OCI-LY7 (cell line): ENCODE measurements at places on chromosomes 7 and 10.

GRCh38 chr7:37311355-37311754 is 137.3 kb downstream of the ELMO1 start:
- DNase-seq: no peak

GRCh38 chr10:112639298-112639697 is 192.3 kb downstream of the VTI1A start:
- no peak for DNase-seq

- DNase-seq: no peak
Measured at GRCh38 chr10:128274938-128275337, 148.7 kb upstream of the MKI67 start.

DNA sequence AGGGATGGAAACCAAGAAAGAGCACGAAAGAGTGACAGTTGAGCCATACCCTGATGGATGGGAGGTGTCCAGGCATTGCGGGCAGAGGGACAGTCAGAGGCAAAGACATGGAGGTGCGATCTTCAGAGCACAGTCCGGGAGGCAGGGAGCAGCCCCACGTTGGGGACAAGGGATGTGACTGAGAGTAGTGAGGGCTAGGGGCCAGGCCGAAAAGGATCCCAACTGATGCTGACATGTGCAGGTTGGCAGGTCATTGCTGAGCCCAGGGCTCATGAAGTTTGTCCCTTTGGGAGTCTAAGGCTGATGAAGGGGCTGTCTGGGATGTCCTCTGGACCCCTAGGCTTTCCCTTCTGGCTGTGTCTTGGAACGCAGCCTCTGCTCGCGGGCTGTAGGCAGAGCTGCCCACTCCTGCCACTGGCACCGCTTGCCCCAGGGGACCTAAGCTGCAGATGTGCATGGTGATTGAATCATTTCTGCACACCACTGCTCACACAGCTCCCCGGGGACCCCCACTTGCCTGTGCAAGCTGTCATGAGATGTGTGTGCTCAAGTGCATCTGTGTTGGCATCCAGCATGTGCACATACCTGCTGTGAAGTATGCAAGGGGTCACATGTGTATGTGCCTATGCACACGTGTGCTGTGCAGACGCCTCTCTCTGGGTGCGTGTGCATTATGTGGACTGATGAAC is 125.1 kb downstream of the ZMIZ1 start:
- DNase-seq: peak; percentile 86

- no peak for DNase-seq
Measured at GRCh38 chr7:2438186-2438585, 34.8 kb downstream of the CHST12 start.

DNA sequence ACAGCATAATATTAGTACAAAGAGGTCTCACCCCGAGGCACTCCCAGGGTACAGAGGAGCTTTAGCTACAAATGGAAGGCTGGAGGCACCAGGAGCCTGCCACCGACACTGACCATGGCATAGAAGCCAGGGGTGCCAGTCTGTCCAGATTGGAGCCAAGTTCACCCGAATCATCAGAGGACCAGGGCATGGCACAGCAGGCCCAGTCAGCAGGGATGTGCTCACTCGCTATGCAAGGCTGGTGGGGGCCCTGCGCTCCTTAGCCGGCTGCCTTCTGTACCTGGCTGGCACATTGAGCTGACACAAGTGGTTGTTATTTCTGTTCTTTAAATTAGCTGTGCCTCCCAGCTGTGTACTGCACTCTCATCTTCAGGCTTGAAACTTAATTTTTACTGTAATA is 149.3 kb downstream of the TCERG1L start:
- DNase-seq: no peak

- DNase-seq: peak; percentile 31
Measured at GRCh38 chr7:99525713-99526440, 21.4 kb downstream of the ZKSCAN5 start.

DNA sequence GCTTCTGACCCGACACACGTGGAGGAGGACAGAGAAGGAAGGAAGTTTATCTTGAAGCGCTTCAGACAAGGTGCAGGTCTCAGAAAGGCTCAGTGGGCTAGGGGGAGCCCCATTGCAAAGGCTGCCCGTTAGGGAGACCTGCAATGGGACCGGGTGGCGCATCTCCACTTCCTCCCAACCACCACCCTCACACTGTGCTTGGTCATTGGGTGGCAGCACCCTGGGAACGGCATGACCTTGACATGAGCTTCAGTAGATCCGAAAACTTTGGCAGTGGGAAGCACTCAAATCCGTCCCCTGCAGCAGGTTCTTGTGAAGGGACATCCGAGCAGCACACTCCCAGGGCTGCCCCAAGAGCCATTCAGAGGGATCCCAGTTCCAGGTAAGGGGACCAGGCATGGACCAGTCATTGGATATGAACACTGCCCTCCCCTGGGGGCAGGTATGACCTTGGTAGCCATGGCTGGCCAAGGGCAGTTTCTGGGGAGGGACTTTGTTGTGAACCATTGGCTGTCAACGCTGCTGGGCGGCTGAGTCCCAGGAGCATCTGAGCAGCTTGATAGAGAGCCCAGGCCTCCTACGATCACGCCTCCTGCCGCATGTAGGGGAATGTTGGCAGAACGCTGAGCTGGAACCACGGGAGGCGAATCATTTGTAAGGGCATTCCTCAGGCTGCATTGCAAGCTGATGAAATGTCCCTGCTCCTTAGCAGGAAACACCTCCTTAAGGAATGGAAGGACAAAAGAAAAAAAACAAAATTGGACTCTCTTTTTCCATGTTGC is 31.7 kb downstream of the GALNTL5 start:
- DNase-seq: no peak

- DNase-seq: no peak
Measured at GRCh38 chr7:34762764-34763163, 104.7 kb downstream of the NPSR1 start.

DNA sequence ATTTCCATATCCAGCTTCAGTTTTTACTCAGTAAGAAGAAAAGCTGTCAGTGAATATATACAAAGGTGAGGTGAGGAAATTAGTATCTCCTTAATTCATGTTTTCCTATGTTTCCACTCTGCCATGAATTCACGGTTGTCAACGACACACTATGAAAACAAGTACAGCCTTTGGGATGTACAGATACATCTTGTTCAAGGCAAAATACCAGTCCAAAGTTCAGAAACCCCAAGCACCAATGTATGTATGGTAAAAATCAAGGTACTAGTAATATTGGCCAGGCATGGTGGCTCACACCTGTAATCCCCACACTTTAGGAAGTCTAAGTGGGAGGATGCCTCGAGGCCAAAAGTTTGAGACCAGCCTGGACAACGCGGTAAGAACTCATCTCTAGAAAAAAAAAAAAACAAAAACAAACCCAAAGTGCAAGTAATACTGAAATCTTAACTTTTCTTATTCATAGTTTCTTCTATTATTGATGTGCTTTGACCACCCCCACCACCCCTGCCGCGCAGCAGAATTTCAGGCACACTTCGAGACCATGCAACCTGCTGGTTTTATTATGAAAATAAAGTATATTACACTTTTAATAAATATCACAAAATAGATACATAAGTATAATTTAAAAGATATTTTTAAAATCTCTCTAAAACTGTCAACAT is 3.5 kb downstream of the ESYT2 start:
- DNase-seq: no peak

DNA sequence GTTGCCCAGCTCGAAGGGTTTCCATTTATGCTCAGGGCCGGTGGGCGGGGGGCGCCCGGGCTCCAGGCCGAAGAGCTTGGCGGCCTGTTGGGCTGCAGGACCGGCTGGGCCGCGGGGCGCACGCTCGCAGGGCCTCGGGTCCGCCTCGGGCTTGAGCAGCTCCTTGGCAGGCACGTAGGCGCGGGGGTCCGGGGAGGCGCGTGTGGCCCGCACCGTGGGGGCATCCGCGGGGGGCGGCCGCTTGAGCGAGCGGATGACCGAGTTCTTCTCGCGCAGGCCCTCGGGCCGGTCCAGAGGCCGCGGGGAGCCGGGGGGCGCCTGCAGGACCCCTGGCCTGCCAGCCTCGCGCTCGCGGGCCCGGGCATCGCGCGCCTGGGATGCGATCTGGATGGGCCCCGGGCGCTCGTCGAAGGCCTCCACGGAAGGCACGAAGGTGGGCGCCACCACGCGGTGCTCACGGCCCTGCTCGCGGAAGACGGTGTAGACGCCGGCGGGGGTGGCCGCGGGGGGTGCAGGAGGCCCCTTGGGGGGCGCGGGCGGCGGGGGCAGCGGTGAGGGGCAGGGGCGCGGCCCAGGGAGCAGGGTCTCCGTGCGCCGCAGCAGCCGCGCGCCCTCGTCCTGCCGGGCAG is 35.2 kb downstream of the TNRC18 start:
- DNase-seq: no peak

- no peak for DNase-seq
Measured at GRCh38 chr10:43305876-43306275, 39.0 kb upstream of the RASGEF1A start.

DNA sequence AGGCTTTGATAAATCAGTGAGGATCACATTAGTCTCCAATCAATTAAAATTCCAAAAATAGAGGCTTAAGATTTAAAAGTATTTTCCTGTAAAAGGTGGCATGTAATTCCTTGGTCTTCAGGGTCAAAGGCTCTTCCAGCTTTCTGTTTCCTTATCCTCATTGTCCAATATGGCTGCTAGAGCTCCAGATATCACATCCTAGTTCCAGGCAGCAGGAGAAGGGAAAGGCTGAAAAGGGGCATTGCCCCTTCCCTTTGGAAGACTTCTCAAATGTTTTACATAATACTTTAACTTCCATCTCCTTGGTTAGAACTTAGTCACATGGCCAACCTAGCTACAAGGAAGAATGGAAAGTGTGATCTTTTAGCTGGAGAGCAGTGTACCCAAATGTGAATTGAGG is 39.2 kb upstream of the JAZF1 start:
- no peak for DNase-seq

- DNase-seq: no peak
Measured at GRCh38 chr7:11620406-11621253, 211.4 kb downstream of the THSD7A start.

GRCh38 chr10:124090601-124091209 is 2.7 kb downstream of the CHST15 start:
- no peak for DNase-seq

- peak; percentile 78 for DNase-seq
Measured at GRCh38 chr7:101173752-101174244, 6.3 kb downstream of the NAT16 start.

- no peak for DNase-seq
Measured at GRCh38 chr10:113666682-113667252, 2.9 kb upstream of the NRAP start.

DNA sequence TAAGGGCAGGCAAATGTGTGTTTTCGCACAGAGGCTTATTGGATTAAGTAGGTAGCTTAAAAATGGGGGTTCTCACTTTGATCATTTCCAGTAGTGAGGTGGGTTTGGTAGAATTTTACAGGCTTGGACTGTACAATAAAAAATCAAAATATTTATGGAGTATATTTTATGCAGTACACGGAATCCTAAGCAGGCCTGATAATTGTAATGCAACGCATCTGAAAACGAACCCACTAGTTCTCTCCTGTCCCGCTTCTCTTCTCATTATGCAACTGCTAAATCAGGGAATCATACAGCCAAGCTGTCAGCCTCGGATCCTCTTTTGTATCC is 377 bp upstream of the POLR1F start:
- no peak for DNase-seq

- DNase-seq: no peak
Measured at GRCh38 chr7:74398426-74398825, 55.3 kb upstream of the GTF2IRD1 start.

GRCh38 chr7:116258734-116259133 is 48.4 kb downstream of the TES start:
- peak; percentile 45 for DNase-seq

GRCh38 chr7:2892549-2892948 is 48.4 kb upstream of the GNA12 start:
- peak; percentile 48 for DNase-seq

GRCh38 chr10:96833220-96834001 is 1.3 kb downstream of the LCOR start:
- peak; percentile 31 for DNase-seq

DNA sequence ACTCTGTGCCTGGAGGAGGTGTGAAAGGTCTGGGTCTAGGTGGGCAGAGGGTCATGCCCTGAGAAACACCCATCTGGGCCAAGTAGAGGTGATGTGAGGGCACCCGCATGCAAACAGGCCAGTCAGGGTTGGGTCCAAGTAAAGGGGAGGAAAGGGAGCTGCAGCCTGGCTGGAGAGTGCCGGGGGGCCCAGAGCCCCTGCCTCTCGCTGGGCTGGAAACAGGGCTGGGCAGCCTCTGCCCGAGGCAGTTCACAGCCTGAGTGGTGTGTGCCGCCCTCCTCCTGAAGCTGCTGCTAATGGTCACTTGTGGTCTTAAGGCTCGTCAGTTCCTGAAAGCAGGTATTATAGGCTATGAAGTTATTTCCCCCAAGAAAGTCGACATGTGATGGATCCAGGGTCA is 7.3 kb downstream of the CYP2E1 start:
- no peak for DNase-seq

DNA sequence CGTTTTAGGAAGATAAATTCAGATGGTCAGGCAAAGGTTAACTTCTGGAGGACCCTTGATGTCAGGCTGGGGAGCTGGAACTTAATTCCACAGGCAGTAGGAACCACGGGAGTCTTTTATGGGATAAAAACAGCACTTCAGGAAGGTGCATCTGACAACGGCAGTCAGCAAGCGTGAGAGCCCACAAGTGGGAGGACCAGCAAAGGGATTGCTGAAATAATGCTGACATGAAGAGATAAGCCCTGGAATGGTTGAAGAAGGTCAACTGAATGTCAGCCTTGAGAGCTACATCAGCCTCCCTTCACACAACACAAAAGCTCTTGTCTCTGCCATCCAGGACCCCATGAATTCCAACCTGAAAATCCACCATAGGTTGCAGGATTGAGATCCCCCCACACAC is 138.8 kb downstream of the SORCS1 start:
- DNase-seq: no peak

- DNase-seq: no peak
Measured at GRCh38 chr7:157016024-157016351, 5.5 kb upstream of the MNX1 start.

GRCh38 chr7:3691478-3692158 is 390.6 kb downstream of the SDK1 start:
- no peak for DNase-seq

GRCh38 chr7:128673571-128673970 is 1.5 kb downstream of the GARIN1A start:
- DNase-seq: no peak

GRCh38 chr10:15485684-15486316 is 114.7 kb upstream of the FAM171A1 start:
- no peak for DNase-seq

DNA sequence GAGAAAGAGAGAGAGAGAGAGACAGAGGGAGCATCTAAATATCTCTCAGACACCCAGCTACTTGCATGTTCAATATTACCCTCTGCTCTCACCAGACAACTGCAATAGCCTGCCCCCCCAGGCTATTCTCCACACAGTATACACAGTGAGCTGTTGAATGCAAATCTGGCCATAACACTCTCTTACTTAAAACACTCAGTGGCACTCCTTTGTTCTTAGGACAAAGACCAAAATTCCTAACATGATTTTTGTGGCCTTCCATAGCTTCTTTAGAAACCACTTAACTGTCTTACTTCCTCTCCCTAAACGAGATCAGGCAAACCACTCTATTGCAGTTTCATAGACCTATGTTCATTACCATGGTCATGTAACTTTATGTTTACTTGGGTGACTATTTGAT is 903.6 kb upstream of the AUTS2 start:
- DNase-seq: no peak

- DNase-seq: no peak
Measured at GRCh38 chr10:90420637-90421318, 437.1 kb downstream of the HTR7 start.
